Pons (tissue), 1 donor: ENCODE measurements at places on chromosomes 13 and 19.
A peak's percentile ranks its signal among the peaks of the same experiment; 100 is the strongest.

DNA sequence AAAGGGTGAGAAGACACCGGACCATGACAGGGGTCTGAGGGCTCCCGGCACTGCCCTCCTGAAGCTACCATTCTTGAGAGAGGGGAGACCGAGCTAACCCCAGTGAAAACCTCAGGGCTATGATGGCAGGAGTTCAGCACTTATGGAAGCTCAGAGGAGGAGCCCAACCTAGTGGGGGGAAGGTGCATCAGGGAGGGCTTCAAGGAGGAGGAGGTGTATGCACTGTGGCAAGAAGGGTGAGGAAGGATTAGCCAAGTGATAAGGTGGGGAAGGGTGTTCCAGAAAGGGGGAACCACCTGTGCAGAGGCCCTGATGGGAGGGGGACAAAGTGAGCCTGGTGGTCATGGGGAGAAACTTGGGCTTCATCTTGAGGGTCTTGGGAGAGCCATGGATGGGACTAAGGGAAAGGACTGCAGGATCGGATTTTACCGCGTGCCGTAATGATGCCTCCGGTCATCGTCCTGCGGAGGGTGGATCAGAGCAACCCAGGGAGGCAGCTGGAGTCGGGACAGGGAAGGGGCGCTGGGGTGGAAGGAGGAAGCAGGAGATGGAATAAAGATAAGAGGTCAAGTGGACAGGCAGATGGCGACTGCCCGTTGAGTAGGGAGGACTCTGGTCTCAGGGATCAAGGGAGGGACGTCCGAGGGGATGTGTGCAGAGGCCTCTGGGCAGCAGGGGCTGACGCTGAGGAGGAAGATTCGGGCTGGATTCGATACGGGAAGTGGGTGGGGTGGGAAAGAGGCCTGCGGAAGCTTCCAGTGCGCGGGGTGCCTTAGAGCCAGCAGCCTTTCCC is 13.3 kb upstream of the PSMD8 start:
- no peak for DNase-seq

DNA sequence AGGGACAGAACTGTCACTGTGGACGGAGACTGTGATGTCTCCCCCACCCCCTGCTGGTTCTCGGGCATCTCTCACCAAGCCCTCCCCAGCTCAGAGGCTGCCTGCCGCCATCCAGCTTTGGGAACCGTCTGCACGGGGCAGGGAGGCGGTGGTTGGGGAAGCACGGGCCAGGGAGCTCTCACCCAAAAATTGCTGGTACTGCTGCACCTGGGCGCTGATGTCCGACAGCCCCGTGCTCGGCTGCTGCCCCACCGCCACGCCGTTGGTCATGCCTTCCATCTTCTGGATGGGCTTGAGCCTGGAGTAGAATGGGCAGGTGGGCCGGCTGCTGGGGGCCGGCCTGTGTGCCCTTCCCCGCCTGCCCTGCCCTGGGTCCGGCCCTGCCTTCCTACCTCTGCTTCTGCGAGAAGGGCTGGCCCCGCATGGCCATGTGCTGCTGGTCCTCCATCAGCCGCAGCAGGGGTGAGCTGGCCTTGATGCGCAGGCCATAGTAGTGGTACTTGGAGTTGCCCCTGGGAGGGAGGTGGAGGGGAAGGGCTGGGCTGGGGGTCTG is 16.1 kb downstream of the DCAF15 start:
- DNase-seq = no peak

GRCh38 chr13:106566641-106567473 is 1.1 kb downstream of the ARGLU1 start:
- peak; percentile 49 for DNase-seq

DNA sequence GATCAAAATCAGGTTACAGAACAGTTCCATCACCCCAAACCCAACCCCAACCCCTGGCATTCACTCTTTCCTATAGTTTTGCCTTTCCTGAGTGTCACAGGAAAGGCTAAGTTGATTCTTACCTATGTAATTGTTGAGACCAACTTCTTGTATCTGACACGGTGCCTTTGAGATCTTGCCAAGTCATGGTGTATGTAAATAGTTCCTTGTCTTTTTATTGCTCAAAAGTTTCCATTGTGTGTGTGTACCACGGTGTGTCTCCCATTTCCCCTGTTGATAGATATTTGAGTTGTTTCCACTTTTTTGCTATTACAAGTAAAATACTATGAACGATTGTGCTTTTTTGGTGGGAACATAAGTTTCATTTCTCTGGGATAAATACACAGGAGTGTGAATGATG is 3.3 kb upstream of the IGFL2 start:
- DNase-seq = no peak

- no peak for DNase-seq
These were observed 3.9 kb upstream of the B9D2 start for GRCh38 chr19:41367848-41368301.

GRCh38 chr13:94878602-94879165 is 166.3 kb upstream of the SOX21 start:
- DNase-seq = no peak

DNA sequence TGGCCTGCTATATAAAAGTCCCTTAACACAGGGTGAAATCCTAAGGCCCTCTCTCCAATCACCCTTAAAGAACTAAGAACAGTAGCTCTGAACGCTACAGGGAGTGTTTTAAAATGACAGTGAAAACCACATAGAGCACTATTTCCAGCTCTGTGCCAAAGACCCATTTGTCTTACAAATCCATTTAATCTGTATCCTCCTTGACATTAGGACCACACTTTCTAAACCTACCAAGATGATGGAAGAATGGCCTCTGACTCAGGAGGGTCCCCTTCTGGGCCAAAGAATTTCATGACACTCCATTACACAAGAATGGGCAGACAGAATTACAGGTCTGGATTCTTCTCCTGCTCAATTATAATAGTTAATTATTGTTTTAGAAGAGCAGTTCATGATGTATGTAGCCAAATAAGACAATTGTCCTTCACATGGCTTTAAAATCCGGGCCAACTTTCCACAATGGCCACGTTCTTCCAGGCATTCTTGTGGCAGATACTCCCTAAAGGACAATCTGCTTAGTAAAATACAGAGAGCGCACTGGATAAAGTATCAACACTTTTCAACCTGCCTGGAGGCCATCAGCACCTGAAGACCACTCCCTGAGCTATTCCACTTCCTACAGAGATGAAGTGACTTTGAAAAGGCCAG is 61.0 kb downstream of the STK24 start:
- DNase-seq = peak; percentile 66

GRCh38 chr13:106499896-106500295 is 35.6 kb downstream of the EFNB2 start:
- DNase-seq = no peak
